ENCODE measurements at places on chromosomes 2 and 18.

GRCh38 chr2:227234429-227234828, 70.0 kb downstream of the COL4A3 start:
- no peak for DNase-seq

DNA sequence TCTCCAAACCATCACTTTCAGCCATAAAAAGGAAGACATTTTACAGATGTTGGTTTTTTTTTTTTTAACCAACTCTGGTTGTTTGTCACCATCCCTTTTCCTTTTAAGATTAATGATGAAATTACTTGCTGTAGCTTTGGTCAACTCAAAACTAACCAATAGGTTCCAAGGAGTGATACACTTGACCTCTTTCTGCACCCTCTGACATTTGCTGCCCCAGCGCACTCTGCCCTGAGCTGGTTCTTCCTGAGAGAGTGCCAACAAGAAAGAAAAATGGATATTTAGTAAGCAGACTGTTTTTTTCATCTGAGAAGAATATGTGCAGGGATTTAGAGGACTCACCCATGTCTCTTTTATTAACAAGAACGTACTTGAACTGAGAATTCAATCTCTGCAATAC, 520.0 kb downstream of the TXNL1 start:
- DNase-seq, result no peak

DNA sequence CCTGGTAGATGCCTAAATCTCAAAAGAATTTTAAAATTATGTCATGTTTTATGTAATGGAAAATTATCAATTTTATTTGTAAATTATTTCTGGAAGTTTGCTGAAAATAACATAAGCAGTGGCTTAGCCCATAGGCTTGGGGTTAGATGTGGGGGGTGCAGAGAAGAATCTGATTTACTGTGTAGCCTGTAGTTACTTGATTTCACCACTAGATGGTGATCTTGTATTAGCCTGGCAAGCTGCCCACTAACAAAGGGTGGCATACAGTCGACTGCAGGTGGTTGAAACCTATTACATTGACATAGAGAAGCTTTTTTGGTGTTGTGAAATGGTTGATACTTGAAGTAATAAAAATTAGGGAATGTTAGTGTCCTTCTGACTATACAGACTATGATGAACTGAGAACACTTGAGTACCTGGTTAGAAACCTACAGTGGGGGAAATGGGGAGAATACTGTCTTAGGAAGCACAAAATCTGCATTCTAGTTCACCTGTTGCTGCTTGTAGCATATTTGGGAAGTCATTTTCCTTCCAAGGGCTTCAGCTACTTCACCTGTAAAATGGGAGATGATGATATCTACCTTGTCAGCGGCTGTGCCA, 191.0 kb upstream of the LHCGR start:
- no peak for DNase-seq

DNA sequence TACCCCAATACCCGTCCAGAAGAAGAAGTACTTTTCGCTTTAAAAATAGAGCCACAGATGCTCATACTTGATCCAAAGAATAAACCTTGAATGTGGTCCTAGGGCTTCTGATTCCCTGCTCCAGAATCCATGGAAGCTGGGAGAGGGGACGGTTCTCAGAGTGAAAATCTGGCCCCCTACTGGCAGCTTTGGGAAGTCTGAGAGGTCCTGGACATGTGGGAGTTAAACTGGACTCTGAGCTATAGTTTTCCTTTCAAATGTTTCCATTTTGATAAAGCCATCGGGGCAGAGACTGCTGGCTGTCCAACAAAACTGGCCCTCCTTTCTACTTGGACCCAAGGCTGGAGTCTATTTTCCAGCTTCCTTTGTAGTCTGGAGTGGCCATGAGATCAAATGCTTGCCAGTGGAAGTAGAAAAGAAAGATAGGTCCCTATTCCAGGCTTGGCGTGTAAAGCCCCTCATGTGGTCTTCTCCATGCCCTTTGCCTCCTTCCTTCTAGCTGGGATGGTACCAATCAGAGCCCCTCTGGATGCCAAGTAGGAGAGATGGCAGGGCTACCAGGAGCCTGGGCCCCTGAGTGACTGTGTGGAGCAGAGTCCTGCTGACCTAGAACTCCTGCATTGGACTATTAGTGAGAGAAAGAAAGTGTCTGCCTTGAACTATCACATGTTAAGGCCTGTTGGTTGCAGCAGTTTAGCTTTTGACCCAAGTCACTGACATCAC, 37.7 kb upstream of the TBC1D8 start:
- no peak for DNase-seq

DNA sequence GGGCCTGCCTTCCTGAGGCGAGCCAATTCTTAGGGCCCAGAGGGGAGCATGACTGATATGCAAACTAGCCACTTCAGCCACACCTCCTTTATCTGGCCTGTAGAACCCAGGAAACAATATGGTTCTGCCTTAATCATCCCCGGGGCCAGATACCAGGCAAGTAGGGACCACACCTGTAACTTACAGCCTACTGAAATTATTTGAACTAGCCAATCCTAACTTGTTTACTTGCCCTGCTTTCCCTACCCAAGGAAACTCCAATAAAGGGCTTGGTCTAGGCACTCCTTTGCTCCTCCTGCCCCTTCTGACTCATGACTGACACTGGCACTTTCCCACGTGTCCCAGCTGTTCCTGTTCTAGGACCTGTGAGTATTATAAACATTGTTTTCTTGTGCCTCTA, 57.6 kb downstream of the MYOM1 start:
- no peak for DNase-seq

DNA sequence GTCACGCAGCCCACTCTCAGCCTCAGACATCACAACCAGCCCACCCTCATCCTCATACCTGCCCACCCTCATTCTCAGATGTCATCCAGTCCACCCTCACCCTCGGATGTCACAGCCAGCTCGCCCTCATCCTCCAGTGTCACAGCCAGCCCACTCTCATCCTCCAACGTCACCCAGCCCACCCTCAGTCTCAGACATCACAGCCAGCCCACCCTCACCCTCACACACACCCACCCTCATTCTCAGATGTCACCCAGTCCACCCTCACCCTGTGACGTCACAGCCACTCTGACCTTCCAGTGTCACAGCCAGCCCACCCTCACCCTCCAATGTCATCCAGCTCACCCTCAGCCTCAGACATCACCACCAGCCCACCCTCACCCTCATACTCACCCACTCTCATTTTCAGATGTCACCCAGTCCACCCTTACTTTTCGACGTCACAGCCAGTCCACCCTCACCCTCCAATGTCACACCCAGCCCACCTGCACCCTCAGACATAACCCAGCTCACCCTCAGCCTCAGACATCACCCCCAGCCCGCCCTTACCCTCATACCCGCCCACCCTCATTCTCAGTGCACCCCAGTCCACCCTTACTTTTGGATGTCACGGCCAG, 100.3 kb downstream of the LOXHD1 start:
- DNase-seq, result no peak

- peak; percentile 19 for DNase-seq
Observed at GRCh38 chr2:37625796-37626571, 45.5 kb downstream of the CDC42EP3 start.

GRCh38 chr2:70007151-70007550, 45.7 kb upstream of the ASPRV1 start:
- DNase-seq, result no peak

- DNase-seq, result no peak
Observed at GRCh38 chr2:38076710-38077430, 919 bp upstream of the CYP1B1 start.

- DNase-seq, result no peak
Observed at GRCh38 chr2:8315531-8316165, 366.2 kb upstream of the ID2 start.

DNA sequence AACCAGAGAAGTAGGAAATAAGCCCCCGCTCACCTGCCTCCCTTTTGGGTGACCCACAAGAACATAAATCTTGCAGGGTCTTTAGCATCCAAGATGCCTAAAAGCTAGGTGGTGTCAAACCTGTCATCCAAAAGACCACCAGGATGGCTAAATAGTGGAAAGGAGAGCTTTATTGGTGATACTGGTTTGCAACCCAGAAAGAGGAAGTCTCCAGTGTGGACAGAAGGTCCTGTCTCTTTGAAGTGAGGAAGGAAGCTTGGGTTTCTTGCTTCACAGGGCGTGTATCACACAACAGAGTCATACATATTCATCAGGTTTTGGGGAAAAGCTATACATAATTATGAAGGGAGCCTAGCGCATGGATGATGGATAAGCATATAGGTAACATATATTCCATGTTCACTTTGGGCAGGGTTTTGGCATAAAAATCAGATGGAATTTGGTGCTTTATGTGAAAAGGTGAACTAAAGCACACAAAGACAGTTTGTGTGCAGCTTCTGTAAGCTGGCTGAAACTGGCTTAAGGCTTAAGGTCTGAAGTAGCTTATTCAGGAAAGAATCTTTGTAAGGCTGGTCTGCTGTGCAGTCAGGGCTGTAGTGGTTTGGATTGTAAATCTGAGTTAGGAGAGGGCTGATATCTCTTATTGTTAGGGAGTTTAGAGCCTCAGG, 102.2 kb upstream of the MSH2 start:
- DNase-seq, result no peak

GRCh38 chr2:99707592-99707991, 217.8 kb upstream of the REV1 start:
- no peak for DNase-seq

- no peak for DNase-seq
Observed at GRCh38 chr18:40686836-40687235, 1268.2 kb upstream of the PIK3C3 start.

GRCh38 chr2:30789670-30790210, 17.5 kb downstream of the CAPN13 start:
- DNase-seq, result no peak

Measured in stimulated activated CD8-positive, alpha-beta memory T cell treated with anti-CD3 and anti-CD28 coated beads, Interleukin-4, amount 100 ng/mL, for 1 hour (primary cell).